ENCODE measurements at places on chromosomes 16 and 17. TPM values are rescaled to one million over a fixed set of nuclear protein-coding genes. Genes with fewer than 3 reads are reported as not detected.

DNA sequence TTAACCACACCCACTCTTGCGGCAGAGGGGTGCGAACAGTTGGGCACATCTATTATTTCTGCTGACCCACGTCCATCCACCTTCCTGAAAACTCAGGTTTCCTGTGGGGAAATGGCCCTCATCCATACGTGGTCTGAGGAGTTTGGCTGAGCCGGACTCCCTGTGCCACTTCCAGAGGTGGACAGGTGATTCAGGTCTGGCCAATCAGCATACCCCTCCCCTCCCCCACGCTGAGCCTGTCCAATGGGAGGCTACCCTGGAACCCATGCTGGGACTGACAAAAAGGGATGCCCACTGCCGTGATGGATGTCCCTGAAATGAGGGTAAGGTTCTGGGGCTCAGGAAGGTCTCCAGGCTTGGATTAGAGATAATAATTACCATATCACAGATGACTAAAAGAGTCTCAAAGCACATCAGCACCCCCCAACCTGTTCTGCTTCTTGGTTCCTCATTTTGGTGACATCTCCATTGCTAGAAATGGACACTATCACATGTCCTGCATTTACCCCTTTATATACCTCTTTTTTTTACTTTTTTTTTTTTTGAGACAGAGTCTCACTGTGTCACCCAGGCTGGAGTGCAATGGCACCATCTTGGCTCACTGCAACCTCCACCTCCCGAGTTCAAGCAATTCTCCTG, 5.3 kb upstream of the MAPK7 start:
- DNase-seq = no peak

GRCh38 chr17:44359006-44359405, 4.6 kb downstream of the FAM171A2 start:
- DNase-seq = no peak

GRCh38 chr17:10265100-10265810, 66.8 kb upstream of the GAS7 start:
- DNase-seq = no peak

GRCh38 chr16:22665803-22666202, 148.2 kb upstream of the HS3ST2 start:
- no peak for DNase-seq

DNA sequence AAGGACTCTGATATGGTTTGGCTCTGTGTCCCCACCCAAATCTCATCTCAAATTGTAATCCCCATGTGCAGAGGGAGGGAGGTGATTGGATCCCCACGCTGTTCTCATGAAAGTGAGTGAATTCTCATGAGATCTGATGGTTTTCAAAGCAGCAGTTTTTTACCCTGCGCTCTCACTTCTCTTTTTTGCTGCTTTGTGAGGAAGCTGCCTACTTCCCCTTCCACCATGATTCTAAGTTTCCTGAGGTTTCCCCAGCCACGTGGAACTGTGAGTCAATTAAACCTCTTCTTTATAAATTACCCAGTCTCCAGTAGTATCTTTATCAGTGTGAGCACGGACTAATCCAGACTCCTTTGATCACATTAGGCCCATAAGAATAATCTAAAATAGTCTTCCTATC, 719.7 kb upstream of the CDH8 start:
- DNase-seq = no peak

DNA sequence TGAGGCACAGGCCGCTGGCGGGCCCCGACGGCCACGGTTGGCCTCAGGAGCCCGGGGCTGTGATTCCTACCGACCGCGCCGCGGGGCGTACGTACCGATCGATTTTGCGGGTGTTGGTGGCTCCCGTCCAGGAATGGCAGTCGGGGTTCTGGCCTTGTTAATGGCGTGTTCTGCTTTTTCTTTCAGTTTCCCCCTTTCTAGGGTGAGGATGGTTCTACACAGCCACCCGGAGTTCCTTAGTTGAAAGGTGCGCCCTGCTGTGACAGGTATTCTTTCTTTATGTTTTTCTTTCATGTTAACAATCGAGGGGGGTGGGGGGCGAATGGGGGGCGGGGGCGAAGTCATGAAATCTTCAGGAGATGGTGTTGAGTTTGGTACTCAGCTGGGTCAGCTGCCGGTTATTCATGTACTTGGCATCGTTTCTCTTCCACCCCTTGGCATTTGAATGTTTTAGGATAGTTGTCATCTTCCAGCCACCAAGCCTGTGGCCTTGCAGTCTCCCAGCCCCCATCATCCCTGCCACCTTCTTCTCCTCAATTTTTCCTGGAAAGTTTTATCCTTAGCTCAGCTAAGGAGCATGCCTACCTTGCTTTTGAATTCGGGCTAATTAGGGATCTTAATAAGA, 802 bp downstream of the CYLD start:
- DNase-seq = peak; percentile 46

- no peak for DNase-seq
Measured at GRCh38 chr17:54771409-54771915, 129.2 kb upstream of the TOM1L1 start.

- DNase-seq = no peak
Measured at GRCh38 chr16:70746708-70747424, 54.1 kb downstream of the VAC14 start.

GRCh38 chr17:62910277-62910676, 55.8 kb upstream of the TANC2 start:
- no peak for DNase-seq

- no peak for DNase-seq
Measured at GRCh38 chr17:79047923-79048825, 24.2 kb downstream of the C1QTNF1 start.

GRCh38 chr16:29315916-29316517, 90.5 kb downstream of the NPIPB11 start:
- DNase-seq = peak; percentile 33

GRCh38 chr16:19166500-19166899, 1.5 kb upstream of the SYT17 start:
- DNase-seq = no peak

GRCh38 chr17:77424585-77425344, 284.0 kb downstream of the SEC14L1 start:
- DNase-seq = peak; percentile 90

FAM20A gene
- 2.7 TPM for total RNA-seq

TEKT5 gene
- total RNA-seq = 1.1 TPM

Data from pancreas (tissue), 10 donors.